IMR-90 (cell line): ENCODE measurements at places on chromosomes 7 and 10. TPM values are rescaled to one million over a fixed set of nuclear protein-coding genes. Genes with fewer than 3 reads are reported as not detected.

GRCh38 chr10:33783557-33783956, 449.1 kb upstream of the NRP1 start:
- H3K27ac ChIP-seq: no peak overlapping the region
- DNase-seq: no peak
- peaks cover 10% of the 10 kb centered on the region for H3K27me3 ChIP-seq
- H3K4me1 ChIP-seq: no peaks in the 10 kb centered on the region
- H3K4me3 ChIP-seq: no peak overlapping the region
- no peaks in the 10 kb centered on the region for H3K36me3 ChIP-seq

- no peaks in the 10 kb centered on the region for H3K36me3 ChIP-seq
- H3K27me3 ChIP-seq: no peaks in the 10 kb centered on the region
- H3K4me1 ChIP-seq: no peaks in the 10 kb centered on the region
- DNase-seq: no peak
These were observed 288.0 kb downstream of the FGFR2 start for GRCh38 chr10:121310151-121310711.

DNA sequence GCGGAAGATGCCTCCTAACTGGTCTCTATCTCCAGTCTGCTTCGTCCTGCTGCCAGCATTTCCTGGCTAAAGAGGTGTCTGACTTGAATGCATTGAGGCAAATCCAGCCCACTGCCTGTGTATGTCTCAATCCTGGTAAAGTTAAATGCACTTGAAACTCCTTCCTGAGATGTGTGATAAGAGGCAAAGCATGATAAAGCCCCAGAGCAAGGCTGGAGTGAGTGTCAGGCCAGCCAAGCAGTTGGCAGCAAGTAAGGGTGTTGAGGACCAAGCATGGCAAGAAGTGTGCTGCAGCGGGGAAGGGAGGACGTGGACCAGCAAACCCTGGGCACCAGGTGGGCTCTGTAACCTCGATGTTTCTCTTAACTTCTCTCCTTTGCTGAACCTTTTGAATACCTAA, 29.1 kb downstream of the LRRC18 start:
- no peak overlapping the region for H3K4me3 ChIP-seq
- H3K27ac ChIP-seq: no peak overlapping the region
- H3K27me3 ChIP-seq: peaks cover 14% of the 10 kb centered on the region

DNA sequence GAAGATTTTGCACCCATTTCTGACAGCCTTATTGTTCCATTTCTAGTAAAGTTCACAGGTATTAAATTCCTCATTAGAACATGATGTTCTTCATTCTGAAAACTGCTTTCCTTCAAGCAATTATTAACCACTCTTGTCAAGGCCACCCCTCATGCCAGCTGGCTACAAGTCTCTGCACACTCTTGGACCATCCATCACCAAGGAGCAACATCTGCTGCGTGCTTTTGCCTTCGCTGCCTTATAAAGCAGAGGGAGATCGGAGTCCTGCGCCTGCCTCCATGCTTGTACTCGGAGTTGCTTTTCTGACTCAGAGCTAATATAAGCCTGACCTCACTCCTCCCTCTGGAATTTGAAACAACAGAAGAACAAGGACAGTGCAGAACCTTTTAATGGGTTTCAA, 529.9 kb upstream of the DPP6 start:
- no peaks in the 10 kb centered on the region for H3K4me1 ChIP-seq
- H3K4me3 ChIP-seq: no peak overlapping the region
- no peaks in the 10 kb centered on the region for H3K36me3 ChIP-seq
- no peak for DNase-seq
- H3K27me3 ChIP-seq: no peaks in the 10 kb centered on the region

GRCh38 chr10:51204066-51204465, 129.8 kb downstream of the PRKG1 start:
- no peak overlapping the region for H3K4me3 ChIP-seq
- no peak overlapping the region for H3K27ac ChIP-seq
- peaks cover 2% of the 10 kb centered on the region; the same call in 1 of the 2 replicates for H3K4me1 ChIP-seq
- no peak for DNase-seq
- no peaks in the 10 kb centered on the region for H3K36me3 ChIP-seq
- H3K27me3 ChIP-seq: no peaks in the 10 kb centered on the region

DNA sequence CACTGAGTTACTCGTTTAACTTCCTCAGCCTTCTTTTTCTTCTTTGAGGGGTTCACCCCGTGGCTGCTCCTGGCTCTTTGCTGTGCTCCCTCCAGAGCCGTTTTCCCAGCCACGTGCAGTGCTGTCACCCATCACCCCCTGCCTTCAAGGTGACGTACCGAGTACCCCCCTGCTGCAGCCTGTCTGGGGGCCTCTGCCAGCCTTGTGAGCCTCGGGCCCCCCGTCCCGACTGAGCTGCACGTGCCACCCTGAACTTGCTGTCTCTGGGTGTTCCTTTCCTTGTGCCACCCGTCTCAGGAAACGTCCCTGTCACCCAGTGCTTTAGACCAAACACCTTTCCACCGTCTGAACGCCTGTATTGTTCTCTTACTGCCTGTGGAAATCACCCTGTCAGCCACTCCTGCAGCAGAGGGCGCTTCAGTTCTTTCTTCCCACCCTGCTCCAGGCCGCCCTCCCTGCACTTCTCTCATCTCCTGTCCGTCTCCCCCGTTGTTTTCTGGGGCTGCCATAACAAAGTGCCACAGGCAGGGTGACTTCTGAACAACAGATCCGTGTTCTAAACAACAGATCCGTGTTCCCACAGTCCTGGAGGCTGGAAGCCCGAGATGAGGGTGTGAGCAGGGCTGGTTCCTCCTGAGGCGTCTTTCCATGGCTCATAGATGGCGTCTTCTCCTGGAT, 44.6 kb downstream of the WDR37 start:
- no peak overlapping the region for H3K4me3 ChIP-seq
- no peak overlapping the region for H3K27ac ChIP-seq
- no peaks in the 10 kb centered on the region for H3K27me3 ChIP-seq
- H3K4me1 ChIP-seq: peaks cover 2% of the 10 kb centered on the region
- DNase-seq: no peak
- peaks cover 38% of the 10 kb centered on the region for H3K36me3 ChIP-seq

- H3K4me1 ChIP-seq: peaks cover 22% of the 10 kb centered on the region
- H3K27me3 ChIP-seq: no peaks in the 10 kb centered on the region
- H3K4me3 ChIP-seq: no peak overlapping the region
- H3K36me3 ChIP-seq: no peaks in the 10 kb centered on the region
- DNase-seq: no peak
These were observed 86.3 kb upstream of the STEAP1B start for GRCh38 chr7:22586101-22586785.

GRCh38 chr10:74114041-74114448, 36.6 kb downstream of the AP3M1 start:
- H3K27me3 ChIP-seq: no peaks in the 10 kb centered on the region
- H3K36me3 ChIP-seq: peaks cover 80% of the 10 kb centered on the region
- H3K4me3 ChIP-seq: no peak overlapping the region
- H3K4me1 ChIP-seq: peaks cover 11% of the 10 kb centered on the region
- no peak for DNase-seq
- H3K27ac ChIP-seq: no peak overlapping the region; the same call in 1 of the 2 replicates

DNA sequence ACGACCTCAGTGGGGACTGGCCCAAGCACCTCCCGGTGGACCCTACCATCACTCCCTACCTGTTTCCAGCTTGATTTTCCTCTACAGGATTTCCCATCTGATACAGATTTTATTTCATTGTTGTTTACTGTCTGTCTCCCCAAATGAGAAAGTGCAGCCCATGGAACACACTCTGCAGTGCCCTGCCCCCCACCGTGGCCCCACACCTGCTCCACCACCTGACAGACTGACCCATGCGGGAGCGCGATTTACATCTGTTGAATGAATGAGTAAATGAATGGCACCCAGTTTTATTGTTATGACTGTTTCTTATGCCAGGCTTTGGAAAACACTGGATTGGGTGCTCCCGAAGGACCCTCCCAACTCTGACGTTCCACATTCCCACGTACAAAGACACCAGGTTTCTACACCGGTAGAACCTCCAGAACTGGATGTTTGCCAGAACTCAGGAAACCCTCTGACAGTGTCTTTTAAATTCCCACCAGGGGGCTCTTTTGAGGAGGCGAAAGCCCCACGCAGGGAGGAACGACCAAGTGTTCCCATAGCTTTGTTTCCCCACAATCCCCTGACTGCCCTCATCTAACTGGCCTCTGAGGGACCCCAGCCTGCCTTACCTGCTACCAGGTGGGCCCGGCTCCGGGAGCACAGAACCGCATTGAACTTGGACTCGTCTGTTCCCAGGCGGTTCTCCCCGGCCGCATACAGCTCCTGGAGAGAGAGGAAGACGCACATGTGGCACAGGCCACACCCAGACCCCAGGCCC, 29.0 kb downstream of the PLAC9 start:
- H3K4me3 ChIP-seq: no peak overlapping the region
- no peaks in the 10 kb centered on the region for H3K27me3 ChIP-seq
- H3K4me1 ChIP-seq: peaks cover 55% of the 10 kb centered on the region

- H3K27ac ChIP-seq: no peak overlapping the region
- no peak overlapping the region for H3K4me3 ChIP-seq
- H3K36me3 ChIP-seq: 0 out of 2 replicates have a peak, but pooled peaks cover 2% of the 10 kb centered on the region
These were observed 2.7 kb downstream of the CDCA7L start for GRCh38 chr7:21942955-21943354.

GRCh38 chr10:30116041-30116491, 56.7 kb upstream of the JCAD start:
- H3K27ac ChIP-seq: no peak overlapping the region
- no peaks in the 10 kb centered on the region; the same call in 1 of the 2 replicates for H3K4me1 ChIP-seq

- H3K36me3 ChIP-seq: no peaks in the 10 kb centered on the region
- peak; percentile 56 for DNase-seq
- H3K27ac ChIP-seq: no peak overlapping the region
- no peak overlapping the region for H3K4me3 ChIP-seq
- H3K4me1 ChIP-seq: no peaks in the 10 kb centered on the region
- peaks cover 2% of the 10 kb centered on the region for H3K27me3 ChIP-seq
These were observed 244.5 kb upstream of the ANKRD30A start for GRCh38 chr10:36880898-36881297.

OPN1SW gene
- total RNA-seq: not detected in 2 replicates

PLCE1 gene
- 3.9 and 4.5 TPM in 2 replicates for total RNA-seq

CFAP58 gene
- total RNA-seq: 0.36 and 0.83 TPM in 2 replicates

NOS3 gene
- 0.28 and 0.72 TPM in 2 replicates for total RNA-seq

ANXA11 gene
- total RNA-seq: 39.4 and 40.8 TPM in 2 replicates

COA1 gene
- 59.5 and 66.4 TPM in 2 replicates for total RNA-seq
